ENCODE measurements at places on chromosomes 1 and 21.

DNA sequence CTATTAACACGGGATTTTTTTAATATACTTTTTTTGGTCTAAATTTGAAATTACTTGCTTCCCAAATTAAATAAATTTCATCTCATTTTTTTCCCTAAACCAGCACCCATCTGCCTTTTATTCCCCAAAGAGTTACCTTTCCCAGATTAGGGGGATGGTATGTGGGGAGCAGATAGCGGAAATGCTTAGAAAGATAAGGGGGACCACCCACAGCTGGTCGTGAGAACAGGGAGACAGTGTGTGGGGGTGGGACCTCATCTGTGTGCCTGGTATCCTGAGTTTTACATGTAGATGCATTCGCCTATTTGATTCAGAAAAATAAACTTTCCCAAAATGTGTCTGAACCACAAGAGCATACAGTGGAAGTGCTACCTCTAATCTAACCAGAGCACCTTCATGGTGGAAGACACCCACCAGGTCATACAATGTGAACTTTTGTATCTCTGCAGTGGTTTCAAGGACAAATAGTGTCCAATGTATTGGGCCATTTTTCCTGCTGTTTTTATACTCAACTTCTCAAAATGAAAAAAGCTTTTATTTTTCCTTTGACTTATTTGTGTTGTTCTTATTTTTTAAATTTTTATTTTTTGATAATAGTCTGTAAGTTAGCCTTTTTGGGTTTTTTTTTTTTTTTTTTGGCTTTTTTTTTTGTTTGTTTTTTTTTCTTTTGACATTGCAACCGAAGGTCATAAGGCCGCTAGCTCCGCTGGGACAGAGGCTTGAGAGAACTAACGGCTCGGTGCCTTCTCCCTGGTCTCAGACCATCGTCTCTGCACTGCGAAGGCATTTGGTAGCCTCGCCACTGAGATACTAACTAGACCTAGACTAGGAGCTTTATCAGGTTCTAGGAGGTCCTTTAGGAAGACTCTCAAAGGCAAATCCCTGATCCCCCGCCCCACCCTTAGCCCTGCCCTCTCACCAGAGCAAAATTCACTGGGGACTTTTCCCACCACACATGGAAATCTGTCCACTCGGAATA lies 263.2 kb downstream of the TM2D1 start:
- DNase-seq, result no peak

- DNase-seq, result no peak
Measured at GRCh38 chr1:117857418-117857817, 72.0 kb downstream of the GDAP2 start.

GRCh38 chr21:44477131-44477530 lies 21.8 kb downstream of the LRRC3 start:
- DNase-seq, result no peak

- no peak for DNase-seq
Measured at GRCh38 chr1:178282949-178283367, 189.1 kb downstream of the RASAL2 start.

DNA sequence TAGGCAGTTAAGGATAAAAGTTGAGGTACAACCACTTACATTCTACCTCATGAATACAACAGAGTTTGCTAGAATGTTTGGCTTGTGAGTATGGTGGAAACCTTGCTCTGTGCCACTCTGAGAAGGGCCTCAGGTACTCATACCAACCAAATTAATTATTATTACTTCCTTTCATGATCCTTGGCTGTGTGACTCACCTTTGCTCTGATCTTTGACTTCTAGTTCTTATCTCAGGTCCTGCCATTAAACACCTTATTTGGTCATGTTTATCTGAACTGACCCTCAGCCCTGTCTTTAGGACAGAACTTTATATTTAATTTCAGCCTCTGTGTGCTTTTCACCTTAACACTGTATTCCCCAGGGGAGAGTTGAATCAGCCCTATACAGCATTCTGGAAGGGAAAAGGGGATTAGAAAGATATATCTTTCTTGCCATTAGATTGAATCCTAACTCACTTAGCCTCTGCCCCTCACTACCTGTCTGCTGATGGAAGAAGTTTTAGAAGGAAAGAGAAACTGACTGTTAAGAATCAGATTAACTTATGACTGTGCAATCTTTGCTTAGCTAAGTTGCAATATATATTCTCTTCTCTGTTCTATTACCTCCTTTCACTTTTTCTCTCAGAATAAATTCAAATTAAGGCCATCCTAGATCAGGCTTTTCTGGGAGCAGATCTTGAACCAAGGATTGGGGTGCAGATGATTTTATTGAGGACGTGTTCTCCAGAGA lies 260.4 kb upstream of the DPYD start:
- DNase-seq, result no peak

GRCh38 chr1:236353813-236354212 lies 40.3 kb upstream of the EDARADD start:
- DNase-seq, result no peak

GRCh38 chr21:32994305-32994704 lies 31.4 kb upstream of the OLIG2 start:
- no peak for DNase-seq

GRCh38 chr1:154983776-154984466 lies 777 bp downstream of the FLAD1 start:
- DNase-seq, result no peak

DNA sequence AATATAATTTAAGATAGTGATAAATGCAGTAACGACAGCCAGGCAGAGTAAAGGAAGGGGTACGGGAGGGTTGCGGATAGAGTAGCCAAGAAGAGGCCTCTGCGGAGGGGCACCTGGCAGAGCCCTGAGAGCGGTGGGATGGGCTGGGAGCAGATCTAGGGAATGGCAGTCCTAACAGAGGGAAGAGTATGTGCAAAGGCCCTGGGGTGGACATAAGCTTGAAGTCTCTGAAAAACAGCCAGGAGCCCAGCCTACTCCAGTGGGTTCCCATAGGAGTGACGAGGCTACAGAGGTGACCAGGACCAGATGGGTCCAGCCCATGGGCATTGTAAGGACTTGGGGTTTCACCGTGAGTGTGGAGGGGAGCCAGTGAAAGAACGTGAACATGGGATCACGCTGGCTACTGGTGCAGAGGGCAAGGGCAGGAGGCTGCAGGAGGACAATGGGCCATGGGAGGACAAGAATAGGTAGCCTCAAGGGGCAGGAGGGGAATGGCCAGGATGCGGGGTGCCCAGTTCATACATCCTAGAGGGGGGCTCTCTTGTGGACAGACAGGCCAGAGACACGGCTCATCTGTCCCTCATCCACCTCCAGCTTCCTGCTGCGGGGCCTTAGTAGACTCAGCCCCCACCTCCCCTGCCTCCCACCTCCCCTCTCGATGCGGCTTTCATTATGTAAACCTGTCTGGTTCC lies 185.7 kb upstream of the VAMP3 start:
- DNase-seq, result no peak

DNA sequence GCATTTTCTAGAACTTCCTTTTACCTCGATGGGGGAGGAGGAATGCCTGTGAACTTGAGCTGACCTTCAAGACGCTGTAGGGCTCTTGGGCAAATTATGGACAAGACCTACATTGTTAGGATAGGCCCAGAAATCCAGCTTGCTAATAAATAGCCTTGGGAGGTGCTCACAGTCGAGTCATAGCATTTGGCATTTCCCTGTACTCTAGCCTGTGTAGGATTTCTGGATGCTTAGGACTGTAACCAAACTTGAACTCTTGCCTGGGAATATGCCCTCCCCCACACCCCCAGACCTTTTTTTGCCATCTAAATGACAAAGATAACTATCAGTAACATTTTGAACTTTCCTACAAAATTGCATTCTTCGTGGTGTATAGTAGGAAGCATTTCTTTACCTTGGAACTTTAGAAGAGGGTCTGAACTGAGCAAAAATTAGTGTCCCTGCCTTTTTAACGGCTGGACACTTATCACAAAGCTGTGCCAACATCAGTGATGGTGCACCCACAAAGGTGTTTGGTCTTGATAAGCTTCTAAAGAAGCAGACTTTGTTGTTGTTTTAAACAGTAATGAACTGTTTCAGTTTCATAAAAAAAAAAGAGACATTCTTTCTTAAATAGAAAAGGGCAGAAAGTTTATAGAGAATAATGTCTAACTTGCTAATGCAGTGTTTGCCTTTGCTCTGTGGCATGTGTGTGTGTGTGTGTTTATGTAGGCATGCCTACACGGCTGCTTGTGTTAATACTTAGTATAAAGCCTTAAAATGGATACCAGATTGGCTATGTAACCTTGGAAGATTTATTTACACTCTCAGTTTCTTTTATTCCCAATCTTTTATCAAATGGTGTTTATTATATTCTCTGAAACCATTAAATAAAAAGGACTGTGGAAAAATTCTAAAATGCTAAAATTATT lies 88.2 kb downstream of the NFIA start:
- peak; percentile 5 for DNase-seq

GRCh38 chr1:62233926-62234450 lies 39.3 kb downstream of the L1TD1 start:
- DNase-seq, result no peak

GRCh38 chr1:65207317-65207716 lies 59.3 kb downstream of the AK4 start:
- no peak for DNase-seq

DNA sequence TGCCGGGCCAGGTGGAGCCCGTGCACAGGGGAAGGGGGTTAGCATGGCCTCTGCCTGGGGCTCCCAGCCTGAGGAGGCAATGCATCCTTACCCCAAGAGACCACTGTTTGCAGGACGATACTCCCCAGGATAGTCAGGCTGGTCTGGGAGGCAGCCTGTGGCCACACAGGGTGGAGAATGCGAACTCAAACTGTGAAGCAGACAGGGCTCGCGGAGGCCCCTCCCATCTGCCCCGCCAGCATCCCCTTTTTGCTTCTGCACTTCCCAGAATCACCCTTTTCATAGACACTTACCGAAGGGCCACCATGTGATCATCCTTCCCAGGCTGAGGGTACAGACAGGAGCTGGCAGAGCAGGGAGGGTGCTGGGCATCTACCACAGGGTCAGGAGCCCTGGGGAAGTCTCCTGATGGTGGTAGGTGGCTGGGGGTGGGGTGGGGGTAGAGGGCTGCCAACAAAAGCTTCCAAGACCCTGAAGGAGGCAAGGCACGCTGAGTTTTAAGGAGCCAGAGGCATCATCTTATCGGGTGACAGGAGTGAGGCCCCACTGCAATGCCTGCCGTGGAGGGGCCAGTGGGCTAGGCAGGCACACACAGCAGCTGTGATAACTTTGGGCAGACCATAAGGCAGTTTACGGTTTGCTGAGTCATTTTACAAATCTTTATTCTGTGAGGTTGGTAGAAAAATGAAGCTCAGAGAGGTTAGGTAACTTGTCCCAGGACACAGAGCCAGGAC lies 31.3 kb upstream of the BTG2 start:
- DNase-seq, result no peak

GRCh38 chr21:19011451-19011850 lies 607.9 kb upstream of the TMPRSS15 start:
- DNase-seq, result no peak

DNA sequence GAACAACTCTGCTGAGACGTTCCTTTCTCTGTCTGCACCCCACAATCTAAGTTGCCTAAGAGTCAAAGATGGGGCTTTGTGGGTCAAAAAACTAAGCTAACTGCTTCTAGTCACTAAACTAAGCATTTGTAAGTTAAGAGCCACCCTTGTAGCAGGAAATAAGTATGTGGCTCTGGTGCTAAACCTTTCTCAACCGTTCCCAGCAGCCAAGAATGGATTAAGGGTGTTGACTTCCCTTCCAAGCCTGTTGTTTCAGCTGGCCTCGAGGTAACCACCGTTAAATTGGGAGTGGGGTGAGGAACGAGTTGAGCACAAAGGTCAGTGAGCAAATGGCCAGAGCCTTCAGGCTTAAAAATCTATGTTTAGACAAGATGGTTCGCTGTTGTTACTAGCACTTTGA lies 169.1 kb downstream of the TRIM33 start:
- DNase-seq, result no peak

DNA sequence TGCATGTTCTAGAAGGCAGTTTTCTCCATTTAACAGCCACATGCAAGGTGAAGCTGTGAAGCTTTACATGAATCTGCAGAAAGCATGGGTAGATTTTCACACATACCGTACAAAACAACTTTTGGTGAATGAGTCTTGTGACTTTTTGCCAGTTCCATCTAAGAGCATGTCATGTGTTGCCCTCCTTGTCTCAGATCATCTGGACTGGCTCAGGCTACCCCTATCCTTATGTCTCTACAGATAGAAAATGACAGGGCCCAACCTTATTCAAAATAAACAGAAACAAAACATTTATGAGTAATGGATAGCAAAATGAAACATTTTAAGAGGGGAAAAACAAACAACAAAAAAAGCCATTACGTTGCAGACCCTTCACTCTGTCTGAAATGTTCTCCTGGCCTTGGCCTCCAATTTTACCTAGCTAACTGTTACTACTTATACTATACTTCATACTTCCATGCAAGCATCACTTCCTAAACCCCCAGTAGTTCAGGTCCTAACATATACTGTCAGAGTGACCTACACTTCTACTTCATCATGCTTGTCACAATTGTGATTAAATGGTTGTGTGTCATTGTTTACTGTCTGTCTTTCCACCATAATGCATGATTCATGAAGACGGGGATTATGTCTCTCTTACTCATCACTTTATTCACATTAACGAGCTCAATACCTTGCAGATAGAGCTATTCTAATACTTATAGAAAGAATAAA lies 39.0 kb downstream of the LRRC8C start:
- no peak for DNase-seq

DNA sequence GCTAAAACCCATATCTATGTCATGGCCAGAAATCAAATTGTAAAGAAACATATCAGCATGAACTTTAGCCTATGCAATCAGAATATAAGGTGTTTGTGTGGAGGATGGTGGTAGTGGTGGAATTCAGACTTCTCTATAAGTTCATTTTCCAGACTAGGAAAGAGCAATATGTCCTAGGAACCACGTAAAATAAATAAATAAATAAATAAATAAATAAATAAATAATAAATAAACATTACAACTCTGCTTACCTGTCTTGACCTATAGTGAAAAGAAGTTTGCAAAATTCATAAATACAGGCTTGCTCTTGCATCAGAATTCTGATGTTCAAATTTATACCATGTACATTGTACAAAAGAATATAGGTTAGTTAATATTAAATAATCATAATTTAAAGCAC lies 1382.6 kb upstream of the ADGRL2 start:
- no peak for DNase-seq

Measured in NCI-H774 (cell line).